Pericardium fibroblast (primary cell): ENCODE measurements at places on chromosomes 5 and 9. TPM values are rescaled to one million over a fixed set of nuclear protein-coding genes. Genes with fewer than 3 reads are reported as not detected.

Gene PCDHB13
- 0.35 and 0.43 TPM in 2 replicates for total RNA-seq

Gene PCDHGA3
- 1.8 and 4.4 TPM in 2 replicates for total RNA-seq

Gene GRIN1
- total RNA-seq, result not detected in 2 replicates

Gene PTPDC1
- 5.4 and 7.8 TPM in 2 replicates for total RNA-seq

Gene INIP
- total RNA-seq, result 11.4 and 11.7 TPM in 2 replicates

Gene KCNV2
- total RNA-seq, result not detected in 2 replicates

Gene SLC44A1
- 64.2 and 99.0 TPM in 2 replicates for total RNA-seq

Gene FOXD4
- total RNA-seq, result 0.70 TPM in 1 of 2 replicates, not detected in the other

Gene ENTREP1
- total RNA-seq, result under 0.01 TPM in 1 of 2 replicates, not detected in the other

Gene ZBED3
- total RNA-seq, result 1.6 and 18.1 TPM in 2 replicates

Gene WHRN
- 1.3 and 2.2 TPM in 2 replicates for total RNA-seq

Gene LCN1
- 0.58 TPM in 1 of 2 replicates, not detected in the other for total RNA-seq

Gene MYMK
- 2.3 TPM in 1 of 2 replicates, not detected in the other for total RNA-seq

Gene POU5F2
- total RNA-seq, result 0.12 and 0.34 TPM in 2 replicates

Gene CARD9
- 1.5 and 4.3 TPM in 2 replicates for total RNA-seq

Gene UAP1L1
- 12.0 and 13.6 TPM in 2 replicates for total RNA-seq

Gene FOXD4L4
- total RNA-seq, result not detected in 2 replicates

Gene SAPCD2
- 0.34 and 0.70 TPM in 2 replicates for total RNA-seq

Gene JAKMIP2
- 1.8 TPM in 2 replicates for total RNA-seq

Gene ANKRD18B
- total RNA-seq, result not detected in 2 replicates

Gene ACER2
- total RNA-seq, result 0.26 and 2.7 TPM in 2 replicates
